Activated T-helper 1 cell treated with anti-CD3 and anti-CD28 coated beads, Interleukin-12 subunit alpha, Interleukin-12 subunit beta, Interleukin-2, Interleukin-4 antibody, amounts not matched to agents 30 ng/mL and 10 ng/mL and 1 ng/mL, durations not matched to agents 14 hours and 24 hours and 36 hours (primary cell): ENCODE measurements at places on chromosomes 5 and 9.

DNA sequence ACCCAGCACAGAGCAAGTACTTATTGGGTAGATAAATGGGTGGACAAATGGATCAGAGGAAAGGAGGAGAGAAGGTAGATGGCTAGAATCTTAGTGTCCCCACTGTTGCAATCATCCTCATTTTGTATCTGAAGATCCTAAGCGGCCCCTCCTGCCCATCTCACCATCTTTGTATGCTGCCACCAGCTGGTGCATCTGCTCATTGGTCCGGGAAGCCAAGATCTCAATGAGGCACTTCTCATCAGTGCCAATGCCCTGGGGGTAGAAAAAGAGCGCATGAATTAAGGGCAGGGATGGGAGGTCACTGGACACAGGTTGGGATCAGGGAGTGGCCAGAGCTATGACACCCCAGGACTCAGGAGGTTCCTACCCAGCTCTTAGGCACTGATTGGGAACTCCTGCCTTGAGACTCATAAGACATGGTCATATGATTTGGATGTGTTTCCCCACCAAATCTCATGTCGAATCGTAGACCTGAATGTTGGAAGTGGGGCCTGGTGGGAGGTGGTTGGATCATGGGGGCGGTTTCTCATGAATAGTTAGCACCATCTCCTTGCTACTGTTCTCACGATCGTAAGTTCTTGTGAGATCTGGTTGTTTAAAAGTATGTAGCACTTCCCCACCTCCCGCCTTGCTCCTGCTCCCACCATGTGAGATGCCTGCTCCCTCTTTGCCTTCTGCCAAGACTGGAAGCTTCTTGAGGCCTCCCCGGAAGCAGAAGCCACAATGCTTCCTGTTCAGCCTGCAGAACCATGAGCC is 20.3 kb downstream of the ANXA6 start:
- DNase-seq, result no peak

GRCh38 chr9:26216702-26217101 is 538.5 kb upstream of the TUSC1 start:
- DNase-seq, result no peak

DNA sequence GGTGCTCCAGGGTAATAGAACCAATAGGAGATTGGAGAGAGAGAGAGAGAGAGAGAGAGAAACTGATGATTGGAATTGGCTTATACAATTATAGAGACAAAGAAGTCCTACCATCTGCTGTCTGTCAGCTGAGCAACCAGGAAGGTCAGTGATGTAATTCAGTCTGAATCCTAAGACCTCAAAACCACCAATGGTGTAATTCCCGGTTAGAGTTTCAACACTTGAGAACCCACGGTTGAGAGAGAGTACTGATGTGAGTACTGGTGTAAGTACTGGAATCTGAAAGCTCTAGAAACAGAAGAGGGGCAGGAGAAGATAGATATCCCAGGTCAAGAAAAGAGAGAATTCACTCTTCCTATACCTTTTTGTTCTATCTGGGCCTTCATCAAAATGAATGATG is 775.8 kb downstream of the EFNA5 start:
- no peak for DNase-seq

- DNase-seq, result no peak
Measured at GRCh38 chr9:128124873-128125579, 2.5 kb downstream of the PTGES2 start.

- no peak for DNase-seq
Measured at GRCh38 chr9:1938135-1938534, 77.0 kb upstream of the SMARCA2 start.

DNA sequence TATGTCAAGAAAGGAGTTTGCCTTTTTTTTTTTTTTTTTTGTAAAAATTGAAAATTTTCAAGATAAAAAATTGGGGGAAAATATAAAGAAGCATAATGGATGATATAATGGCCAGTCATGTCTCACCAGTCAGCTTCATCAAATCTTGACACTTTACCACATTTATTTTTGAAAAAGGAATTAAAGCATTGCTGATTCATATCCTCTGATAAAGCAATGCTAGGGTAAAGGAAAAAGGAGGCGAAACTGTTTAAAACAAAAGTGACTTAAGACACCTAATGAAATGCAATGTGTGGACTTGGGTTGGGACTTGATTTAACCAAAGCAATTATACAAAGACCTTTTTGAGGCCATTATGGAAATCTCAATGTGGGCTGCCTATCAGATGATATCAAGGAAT is 208.5 kb downstream of the ARHGAP26 start:
- DNase-seq, result no peak

- no peak for DNase-seq
Measured at GRCh38 chr5:43891112-43891511, 288.1 kb downstream of the NNT start.
